ENCODE measurements at places on chromosomes 16 and 17.

GRCh38 chr17:78515480-78515879 is 61.7 kb downstream of the DNAH17 start:
- DNase-seq, result no peak

GRCh38 chr17:6061290-6061689 is 8.9 kb upstream of the WSCD1 start:
- DNase-seq, result no peak

DNA sequence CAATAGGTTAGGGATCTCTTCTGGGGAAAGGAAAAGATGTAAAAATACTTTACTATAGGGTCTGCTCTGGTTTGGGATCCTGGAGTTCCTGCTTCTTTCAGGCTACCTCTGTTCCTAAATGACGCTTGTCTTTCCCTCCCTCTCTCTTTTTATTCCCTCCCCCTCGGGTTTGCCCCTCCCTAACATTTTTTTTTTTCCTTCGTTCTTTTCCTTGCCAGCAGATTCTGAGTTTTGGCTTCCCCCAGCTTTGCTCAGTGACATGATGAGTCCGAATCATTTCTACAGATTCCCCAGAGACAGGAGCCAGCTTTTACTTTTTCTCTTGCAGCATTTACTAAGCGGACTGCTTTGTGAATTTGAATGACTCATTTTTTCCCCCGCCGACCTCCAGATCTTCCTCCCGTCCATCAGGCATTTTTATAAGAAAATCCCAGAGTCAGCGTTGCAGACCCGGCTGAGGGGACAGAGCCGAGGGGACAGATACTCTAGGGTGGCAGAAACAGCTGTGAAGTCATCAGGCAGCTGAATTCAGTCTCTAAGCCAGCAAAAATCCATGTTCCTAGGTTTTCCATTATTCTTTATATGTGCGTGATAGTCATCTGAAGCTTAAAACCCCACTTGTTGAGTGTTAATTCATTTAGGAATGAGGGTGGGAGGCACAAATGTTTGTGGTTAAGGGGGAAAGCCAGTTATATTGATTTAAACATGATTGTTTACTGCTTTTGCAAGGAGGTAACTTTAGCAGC is at the start of gene TMEM100:
TMEM100 (minus strand) TSS at position 123 of the 746 bp plus-strand sequence. CDS start 1,794 bp downstream, outside the sequence.
- DNase-seq, result no peak

DNA sequence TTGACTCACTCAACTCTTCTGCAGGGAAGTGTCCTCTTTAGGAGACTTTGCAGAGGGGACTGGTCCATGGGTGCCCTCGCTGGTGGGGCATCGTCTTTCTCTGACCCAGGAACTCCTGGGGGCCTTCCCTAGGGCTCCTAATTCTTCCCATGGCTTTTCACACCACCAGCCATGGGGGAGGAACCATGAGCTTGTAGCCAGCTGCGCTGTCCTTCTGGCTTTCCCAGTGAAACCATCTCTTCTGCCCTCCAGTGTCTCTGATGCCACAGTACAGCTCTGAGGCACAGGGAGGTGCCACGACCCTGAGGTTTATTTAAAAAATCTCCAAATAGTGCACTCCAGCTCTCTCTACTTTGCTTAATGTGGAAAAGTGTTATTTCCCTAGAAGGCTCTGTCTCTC is 78.6 kb downstream of the SDR42E1 start:
- DNase-seq, result no peak

- DNase-seq, result no peak
These were observed 193.4 kb upstream of the CPHXL start for GRCh38 chr16:75919664-75920063.

DNA sequence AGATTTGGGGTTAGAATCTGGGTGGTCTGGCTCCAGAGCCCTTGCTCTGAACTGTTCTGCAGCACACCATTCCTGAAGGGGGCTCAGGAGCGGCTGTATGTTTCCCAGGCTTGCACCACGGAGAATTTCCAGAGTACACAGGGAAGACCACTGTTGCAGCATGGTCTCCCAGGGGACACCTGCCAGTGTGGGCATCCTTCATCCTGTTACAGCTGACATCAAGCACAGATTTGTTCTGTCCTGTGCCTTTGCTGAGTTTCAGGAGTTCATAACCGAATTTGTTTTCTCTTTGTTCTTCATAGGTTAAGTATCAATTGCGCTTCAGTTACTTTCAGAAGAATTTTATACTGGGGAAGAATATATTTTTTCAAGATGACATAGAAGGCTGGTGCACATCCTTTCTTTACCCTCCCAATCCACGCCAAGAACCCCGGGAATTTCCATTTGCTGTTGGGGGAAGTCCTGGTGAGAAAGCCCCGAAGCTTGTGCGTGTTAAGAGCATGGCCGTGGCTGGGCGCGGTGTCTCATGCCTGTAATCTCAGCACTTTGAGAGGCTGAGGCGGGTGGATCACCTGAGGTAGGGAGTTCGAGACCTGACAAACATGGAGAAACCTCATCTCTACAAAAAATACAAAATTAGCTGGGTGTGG is 26.3 kb upstream of the ABCA3 start:
- no peak for DNase-seq

GRCh38 chr16:27790546-27791403 is 240.8 kb downstream of the KATNIP start:
- no peak for DNase-seq

DNA sequence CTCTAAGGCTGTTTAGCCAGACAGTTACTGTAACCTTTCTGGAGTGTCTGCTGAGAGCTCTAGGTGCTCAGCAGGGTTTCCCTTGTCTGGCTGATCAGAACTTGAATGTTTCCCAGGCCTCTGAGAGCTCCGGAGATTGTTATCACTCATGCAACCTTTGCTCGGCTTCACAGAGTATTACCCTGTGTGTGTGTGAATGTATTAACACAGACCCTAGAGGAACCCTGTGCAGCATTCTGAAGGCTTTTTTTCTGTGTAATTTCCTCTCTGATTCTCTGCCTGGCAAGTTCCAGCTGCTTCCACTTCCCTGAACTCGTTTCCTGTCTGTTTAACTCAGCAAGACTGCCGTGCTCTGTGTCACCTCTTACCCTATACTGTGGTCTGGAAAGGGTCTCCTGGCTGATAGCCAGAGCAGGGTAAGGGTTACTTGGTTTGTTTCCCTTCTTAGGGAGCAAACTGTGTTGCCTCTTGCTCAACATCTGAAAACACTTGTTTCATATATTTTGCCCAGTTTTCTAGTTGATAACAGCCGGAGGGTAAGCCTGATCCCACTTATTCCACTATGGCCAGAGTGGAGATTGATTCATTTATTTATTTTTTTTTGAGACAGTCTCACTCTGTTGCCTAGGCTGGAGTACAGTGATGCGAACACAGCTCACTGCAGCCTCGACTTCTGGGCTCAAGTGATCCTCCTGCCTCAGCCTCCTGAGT is 21.7 kb downstream of the PRMT7 start:
- DNase-seq, result no peak

DNA sequence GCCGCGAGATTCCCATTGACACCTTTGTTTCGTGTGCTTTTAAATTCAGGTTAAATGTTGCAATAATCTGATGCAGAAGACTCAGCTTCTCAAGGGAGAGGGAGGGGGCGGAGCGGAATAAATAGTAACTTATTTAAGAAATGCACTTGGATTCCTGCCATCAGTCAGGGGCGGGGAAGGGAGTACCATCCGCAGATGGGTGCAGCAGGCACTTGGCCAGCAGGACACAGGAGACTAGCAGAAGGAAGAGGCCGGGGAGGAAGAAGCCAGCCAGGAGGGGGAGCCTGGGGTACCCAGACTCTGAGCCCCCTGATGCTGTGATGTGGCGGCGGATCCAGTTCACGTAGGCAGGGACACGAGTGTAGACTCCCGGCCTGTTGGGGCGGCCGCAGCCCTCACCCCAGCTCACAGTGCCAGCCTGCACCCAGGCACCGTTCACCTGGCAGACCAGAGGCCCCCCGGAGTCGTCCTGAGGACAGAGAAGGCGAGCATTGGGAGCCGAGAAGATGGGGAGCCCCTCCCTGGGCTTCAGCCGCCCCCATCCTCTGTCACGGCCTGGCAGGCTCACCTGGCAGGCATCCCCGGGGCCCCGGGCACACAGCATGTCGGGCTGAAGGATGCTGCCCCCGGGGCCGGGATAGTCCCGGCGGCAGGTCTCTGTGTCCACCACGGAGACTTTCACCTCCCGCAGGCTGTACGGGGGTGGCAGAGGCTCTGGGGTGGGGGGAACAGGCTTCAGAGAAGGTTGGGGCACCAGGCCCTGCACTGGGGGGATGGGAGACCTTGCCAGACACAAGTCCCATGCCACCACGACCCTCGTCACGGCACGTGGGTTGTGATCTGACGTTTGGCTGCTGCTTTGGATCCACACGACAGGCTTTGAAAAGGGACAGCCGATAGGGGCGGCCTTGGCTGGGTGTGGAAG is 3.2 kb downstream of the TPSG1 start:
- DNase-seq, result no peak

GRCh38 chr16:30983289-30983889 is 1.6 kb upstream of the HSD3B7 start:
- no peak for DNase-seq

DNA sequence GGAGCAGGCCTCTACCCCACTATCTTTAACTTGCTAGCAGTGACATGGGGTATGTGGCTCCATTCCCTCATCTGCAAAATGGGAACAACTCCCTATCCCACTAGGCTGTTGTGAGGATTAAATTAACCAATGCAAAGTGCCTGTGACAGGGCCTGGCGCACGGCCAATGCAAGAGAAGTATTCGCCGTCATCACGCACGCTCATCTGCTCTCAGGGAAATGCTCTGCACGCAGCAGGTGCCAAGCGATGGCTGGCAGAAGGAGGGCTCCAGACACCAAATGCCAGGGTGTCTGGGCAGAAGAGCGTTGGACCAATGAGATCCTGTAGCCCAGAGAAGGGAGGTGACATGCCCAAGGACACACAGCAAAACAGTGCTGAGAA is 17.3 kb downstream of the FAM83G start:
- no peak for DNase-seq
